HepG2 (cell line): ENCODE measurements at places on chromosomes 3 and 15. TPM values are rescaled to one million over a fixed set of nuclear protein-coding genes. Genes with fewer than 3 reads are reported as not detected.

C3orf62 gene
- total RNA-seq: 1.2 and 1.6 TPM in 2 replicates

CPLX3 gene
- total RNA-seq: not detected in 2 replicates

FAM162A gene
- total RNA-seq: 115 and 131 TPM in 2 replicates

NSUN3 gene
- total RNA-seq: 10.6 and 12.4 TPM in 2 replicates

ACAN gene
- not detected in 2 replicates for total RNA-seq

GOLIM4 gene
- total RNA-seq: 31.5 and 47.7 TPM in 2 replicates

SLCO3A1 gene
- 0.02 TPM in 1 of 2 replicates, not detected in the other for total RNA-seq

ZDHHC3 gene
- total RNA-seq: 40.8 and 44.1 TPM in 2 replicates

GOLGA8H gene
- total RNA-seq: 0.21 and 0.49 TPM in 2 replicates

TAGLN3 gene
- total RNA-seq: 0.80 and 0.91 TPM in 2 replicates

KLF15 gene
- total RNA-seq: 5.4 and 7.8 TPM in 2 replicates

CRYGS gene
- 0.22 and 2.1 TPM in 2 replicates for total RNA-seq

CTXN2 gene
- not detected in 2 replicates for total RNA-seq

SEMA3F gene
- 3.6 and 7.6 TPM in 2 replicates for total RNA-seq

CCR9 gene
- total RNA-seq: not detected in 2 replicates

HYAL1 gene
- total RNA-seq: 50.5 and 76.5 TPM in 2 replicates

C2CD4A gene
- 0.17 and 0.20 TPM in 2 replicates for total RNA-seq

AADAC gene
- total RNA-seq: 1.2 and 1.5 TPM in 2 replicates

GABRB3 gene
- not detected in 2 replicates for total RNA-seq

IL17RD gene
- total RNA-seq: 0.20 and 0.31 TPM in 2 replicates

BBS4 gene
- 16.0 and 17.4 TPM in 2 replicates for total RNA-seq

SV2B gene
- total RNA-seq: not detected in 2 replicates

CELF6 gene
- 0.10 and 0.49 TPM in 2 replicates for total RNA-seq

RFX7 gene
- total RNA-seq: 8.5 and 13.2 TPM in 2 replicates

RTP1 gene
- total RNA-seq: not detected in 2 replicates

GAP43 gene
- total RNA-seq: not detected in 2 replicates

SCAANT1 gene
- total RNA-seq: not detected in 2 replicates

TM4SF18 gene
- total RNA-seq: not detected in 2 replicates

UBP1 gene
- total RNA-seq: 48.3 and 56.7 TPM in 2 replicates

SKOR1 gene
- total RNA-seq: 0.09 and 0.10 TPM in 2 replicates

KBTBD12 gene
- total RNA-seq: not detected in 2 replicates

SST gene
- total RNA-seq: not detected in 2 replicates

SLC24A5 gene
- total RNA-seq: not detected in 2 replicates

LNP1 gene
- total RNA-seq: 6.0 and 7.0 TPM in 2 replicates

RAB6B gene
- total RNA-seq: 0.17 TPM in 1 of 2 replicates, not detected in the other

MAP1A gene
- total RNA-seq: 0.06 and 0.07 TPM in 2 replicates

RBPMS2 gene
- not detected in 2 replicates for total RNA-seq

AQR gene
- 31.3 and 46.0 TPM in 2 replicates for total RNA-seq

CCDC9B gene
- total RNA-seq: 1.0 and 1.6 TPM in 2 replicates

BFSP2 gene
- not detected in 2 replicates for total RNA-seq

GRM7 gene
- not detected in 2 replicates for total RNA-seq

GCSAM gene
- not detected in 2 replicates for total RNA-seq

GOLGA6L7 gene
- total RNA-seq: not detected in 2 replicates

MAPKAPK3 gene
- 41.2 and 48.5 TPM in 2 replicates for total RNA-seq

DCLK3 gene
- total RNA-seq: not detected in 2 replicates

IRAK2 gene
- 13.1 and 15.3 TPM in 2 replicates for total RNA-seq

ARHGAP11A gene
- 46.3 and 59.2 TPM in 2 replicates for total RNA-seq
